NCI-H226 (cell line): ENCODE measurements at places on chromosomes 12 and 14.
A peak's percentile ranks its signal among the peaks of the same experiment; 100 is the strongest.

DNA sequence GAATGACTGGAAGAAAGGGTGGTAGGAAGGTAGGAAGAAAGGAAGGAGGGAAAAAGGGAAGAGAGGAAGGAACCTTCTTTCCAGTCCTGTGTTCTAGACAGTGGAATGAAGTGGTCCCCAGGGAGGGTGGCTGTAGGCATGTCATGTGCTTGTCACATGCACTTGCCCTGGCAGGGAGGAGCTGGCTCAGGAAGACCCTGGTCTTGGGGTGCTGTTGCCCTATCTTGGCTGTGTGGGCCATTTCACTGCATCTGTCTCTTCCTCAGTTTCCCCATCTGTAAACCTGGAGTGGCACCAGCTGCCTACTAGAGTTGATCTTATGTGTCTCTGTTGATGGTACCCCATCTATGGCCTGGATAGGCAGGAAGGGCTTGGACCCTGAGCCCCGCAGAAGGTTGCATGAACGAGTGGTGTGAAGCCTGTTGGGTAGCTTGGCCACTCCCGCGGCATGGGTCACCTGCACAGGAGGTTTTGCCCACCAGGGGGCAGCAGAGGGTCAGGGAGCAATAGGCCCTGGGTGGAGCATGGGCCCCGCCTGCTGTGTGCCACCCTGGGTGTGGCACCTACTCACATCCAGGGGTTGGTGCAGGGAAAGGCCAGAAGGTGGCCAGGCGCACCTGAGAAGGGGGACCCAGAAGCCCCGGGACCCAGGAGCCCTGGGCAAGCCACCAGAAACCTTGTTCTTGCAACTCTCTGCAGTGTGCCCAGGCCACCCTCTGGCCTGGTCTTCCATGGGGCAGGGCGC is 25.1 kb downstream of the MEG3 start:
- DNase-seq, result peak; percentile 52

- no peak for DNase-seq
These were observed 215.6 kb downstream of the TTC8 start for GRCh38 chr14:89040080-89040459.

DNA sequence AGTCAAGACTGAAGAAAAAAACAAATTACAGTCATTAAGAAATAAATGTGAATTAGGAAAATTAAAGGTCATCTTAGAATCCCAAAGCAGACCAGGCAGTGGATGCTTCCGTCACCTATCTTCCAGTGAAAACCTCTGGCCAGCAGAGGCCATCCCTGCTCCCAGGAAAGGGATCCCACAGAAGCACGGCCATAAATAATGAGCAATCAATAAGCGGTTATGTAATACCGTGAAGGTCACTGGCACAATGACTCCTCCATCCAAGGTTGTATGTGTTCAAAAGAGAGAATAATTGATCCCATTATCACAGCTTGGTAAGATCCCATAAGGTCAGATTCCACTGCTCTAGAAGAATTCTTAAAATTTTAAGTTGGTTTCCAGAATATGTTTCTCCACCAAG is 85.7 kb downstream of the PPP2R5E start:
- no peak for DNase-seq

- DNase-seq, result no peak
These were observed 13.7 kb downstream of the SPX start for GRCh38 chr12:21539797-21540196.

GRCh38 chr14:72962829-72963312 is 36.6 kb downstream of the DCAF4 start:
- DNase-seq, result peak; percentile 88

DNA sequence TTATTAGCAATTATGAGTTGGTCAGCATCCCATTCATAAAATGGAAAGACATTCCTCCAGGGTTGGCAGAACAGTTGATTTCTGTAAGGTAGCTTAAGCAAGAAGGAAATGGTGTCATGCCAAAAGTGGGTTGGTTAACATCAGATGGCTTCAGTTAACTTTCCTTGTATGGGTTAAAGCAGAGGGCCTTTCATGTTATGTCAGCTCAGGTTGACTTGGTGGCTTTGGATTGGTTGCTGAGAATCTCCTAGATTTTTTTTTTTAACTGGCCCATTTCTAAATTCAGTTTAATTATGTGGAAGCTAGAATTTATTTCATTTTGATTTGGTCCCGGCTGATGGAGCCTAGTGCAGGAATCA is 87.8 kb downstream of the BBS10 start:
- no peak for DNase-seq

DNA sequence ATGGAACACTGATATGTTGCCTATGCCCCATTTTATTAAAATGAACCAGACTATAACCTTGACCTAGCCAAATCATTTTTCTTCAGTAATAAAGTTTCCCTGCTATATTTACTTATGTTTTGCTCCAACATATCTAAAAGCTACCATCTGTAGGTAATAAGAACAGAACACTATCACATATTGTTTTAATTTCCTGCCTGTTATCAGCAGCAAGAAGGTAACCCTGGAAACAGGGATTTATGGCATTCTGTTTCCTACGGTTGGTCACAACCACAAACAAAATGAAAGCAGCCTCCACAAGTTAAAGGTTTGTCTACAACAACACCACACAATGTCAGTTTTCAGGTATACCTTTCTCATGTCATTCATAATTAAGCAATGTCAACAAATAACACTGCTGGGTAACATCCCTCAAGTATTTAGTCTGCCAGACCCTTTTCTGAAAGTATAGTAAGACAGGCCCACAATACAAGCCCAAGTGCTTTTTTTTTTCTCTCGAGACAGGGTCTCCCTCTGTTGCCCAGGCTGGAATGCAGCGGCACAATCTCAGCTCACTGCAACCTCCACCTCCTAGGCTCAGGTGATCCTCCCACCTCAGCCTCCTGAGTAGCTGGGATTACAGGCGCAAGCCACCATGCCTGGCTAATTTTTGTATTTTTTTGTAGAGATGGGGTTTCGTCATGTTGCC is 25.5 kb downstream of the GCH1 start:
- peak; percentile 24 for DNase-seq

DNA sequence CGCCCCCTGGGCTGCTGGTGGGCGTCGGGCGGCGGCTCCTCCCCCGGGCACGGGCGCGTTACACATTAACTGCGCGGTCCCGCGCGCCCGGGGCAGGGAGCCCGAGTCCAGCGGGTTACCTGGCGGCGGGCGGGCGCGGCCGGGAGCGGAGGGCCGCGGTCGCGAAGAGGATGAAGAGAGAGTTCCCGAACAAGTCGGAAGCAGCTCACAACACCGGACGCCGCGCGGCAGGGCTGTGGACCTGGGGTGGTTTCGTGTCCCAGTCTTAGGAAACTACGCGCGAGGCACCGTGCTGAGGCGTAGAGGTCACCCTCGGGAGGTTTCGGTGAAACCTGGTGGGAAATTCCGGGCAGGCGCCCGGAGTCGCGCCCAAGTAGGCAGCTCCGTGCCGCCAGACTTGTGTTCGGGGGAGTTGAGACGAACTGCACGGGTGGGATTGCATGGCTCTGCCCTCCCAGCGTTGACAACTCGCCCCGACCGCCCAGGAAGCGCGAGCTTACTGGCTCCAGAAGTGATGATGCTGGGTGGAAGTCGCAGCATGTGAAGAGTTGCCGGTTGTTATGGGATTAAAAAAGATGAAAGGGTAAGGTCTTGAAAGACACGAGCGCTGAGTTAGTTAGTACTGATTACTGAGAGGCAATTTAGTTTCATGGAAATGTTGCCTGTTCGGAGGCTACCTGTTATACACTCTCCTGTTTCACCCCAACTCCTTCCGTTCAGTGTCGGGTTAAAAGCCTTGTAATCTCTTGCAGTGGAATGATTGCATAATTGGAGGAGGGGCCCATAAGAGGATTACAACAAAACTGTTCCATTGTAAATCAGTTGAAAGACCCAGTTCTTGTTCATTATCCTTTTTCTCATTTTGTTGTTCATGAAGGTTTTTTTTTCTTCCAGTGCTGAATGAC is 879 bp downstream of the RAB3IP start:
- peak; percentile 37 for DNase-seq
